ENCODE measurements at places on chromosomes 3 and 15.

- DNase-seq, result no peak
These were observed 330.7 kb upstream of the SLCO3A1 start for GRCh38 chr15:91522605-91523332.

DNA sequence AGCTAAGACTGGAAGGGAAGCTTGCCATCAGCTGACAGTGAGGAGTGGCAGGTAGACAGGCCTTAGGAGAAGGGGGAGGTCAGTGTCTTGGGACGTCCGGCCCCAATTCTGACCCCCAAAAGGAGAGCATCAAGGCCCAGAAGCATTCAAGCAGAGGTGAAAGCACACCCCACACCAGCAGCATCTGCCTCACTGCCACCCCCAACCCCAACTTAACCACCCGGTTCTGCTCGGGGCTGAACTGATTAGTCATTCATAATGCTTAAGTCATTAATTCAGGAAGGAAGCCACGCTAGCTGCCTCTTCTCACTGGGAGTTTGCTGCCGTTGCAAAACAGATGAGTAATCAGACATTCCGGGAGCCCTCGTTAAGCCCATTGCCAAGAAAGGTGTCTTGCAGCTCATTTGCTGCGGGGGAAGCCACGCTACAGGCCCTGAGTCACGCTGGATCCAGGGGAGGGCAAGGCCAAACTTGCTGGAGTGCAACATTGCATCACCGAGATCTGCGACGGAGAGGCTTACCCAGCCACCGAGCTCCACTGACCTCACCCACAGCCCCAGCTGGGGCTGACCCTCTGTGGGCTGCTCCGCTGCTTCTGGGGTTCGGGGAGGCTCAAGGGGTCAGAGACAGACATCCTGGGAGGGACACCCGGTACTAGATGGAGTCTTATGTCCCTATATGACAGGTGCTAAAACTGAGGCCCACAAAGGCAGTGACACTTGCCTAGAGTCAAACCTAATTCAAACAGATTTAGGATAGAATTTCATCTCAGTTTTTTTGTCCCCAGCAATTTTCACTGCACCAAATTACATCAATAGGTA lies 46.4 kb upstream of the HES1 start:
- DNase-seq, result no peak

DNA sequence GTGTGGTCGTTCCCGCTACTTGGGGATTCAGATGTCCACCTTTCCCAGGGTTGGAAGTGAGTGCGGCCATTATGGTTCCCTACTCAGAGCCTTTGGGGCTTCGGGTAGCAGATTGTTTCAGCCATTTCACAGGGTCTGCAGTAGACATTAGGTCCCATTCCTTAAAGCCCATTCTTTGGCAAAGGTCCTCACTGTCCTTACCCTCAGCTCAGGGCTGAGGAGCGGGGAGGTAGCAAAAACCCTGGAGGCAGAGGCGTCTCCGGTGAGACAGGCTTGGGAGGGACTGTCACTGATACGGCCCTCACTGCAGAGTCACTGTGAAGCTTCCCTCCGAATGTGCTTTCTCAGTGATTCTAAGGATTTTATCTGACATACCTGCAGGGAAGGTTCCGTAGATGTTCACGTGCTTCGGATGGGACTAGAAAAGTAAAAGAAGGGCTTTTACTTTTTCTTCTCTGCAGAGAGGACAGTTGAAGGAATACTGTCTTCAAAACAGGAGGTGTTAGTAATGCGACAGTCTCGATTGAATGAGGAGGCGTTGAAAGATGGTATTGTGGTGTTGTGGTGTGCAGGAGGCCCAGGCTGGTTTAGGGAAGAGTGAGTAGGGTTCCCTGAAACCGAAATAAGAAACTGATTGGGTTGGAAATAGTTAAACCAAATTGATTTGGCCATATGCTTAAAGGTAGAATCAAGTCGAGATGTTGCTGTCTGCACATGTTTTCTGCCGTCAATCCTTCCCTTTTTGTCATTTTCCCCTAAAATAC lies 630 bp downstream of the ATP6V1A start:
- DNase-seq, result peak; percentile 40

- no peak for DNase-seq
These were observed 22.0 kb upstream of the TATDN2 start for GRCh38 chr3:10226293-10226692.

DNA sequence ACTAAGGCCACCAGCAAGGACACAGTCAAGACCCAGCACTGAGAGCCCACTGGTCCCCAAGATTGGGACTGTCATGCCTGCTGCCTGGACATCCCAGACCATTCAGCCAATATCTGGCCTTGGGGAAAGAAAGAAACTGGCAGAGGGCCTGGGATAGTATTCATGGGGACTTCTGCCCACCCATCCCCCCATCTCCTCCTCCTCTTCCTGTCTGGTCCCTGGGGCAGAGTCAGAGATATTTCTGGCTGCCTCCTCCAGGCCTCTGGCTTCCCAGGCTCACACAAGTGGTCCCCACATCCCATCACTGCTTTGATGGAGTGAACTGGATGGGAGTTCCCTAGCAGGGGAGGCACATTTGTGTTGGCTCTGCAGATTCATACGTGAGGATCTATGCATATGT lies 4.2 kb upstream of the RASL12 start:
- no peak for DNase-seq

DNA sequence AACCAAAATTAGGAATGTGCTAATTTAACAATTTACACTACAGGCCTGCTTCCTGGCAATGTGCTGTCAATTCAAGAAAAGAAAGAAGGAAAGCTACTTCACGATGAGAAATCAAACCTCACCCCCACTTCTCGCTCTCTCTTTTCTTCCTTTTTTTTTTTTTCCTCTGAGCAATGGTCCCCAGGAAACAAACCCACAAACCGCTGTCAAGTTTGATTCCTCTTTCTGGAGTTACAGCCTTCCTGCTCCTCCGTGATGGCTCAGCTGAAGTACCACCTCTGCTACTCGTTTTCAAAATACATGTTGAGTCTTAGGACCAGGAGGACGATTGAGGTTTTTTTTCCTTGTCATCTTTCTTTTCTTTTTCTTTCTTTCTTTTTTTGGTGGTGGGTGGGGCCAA lies 3.4 kb upstream of the TRIM71 start:
- DNase-seq, result no peak

DNA sequence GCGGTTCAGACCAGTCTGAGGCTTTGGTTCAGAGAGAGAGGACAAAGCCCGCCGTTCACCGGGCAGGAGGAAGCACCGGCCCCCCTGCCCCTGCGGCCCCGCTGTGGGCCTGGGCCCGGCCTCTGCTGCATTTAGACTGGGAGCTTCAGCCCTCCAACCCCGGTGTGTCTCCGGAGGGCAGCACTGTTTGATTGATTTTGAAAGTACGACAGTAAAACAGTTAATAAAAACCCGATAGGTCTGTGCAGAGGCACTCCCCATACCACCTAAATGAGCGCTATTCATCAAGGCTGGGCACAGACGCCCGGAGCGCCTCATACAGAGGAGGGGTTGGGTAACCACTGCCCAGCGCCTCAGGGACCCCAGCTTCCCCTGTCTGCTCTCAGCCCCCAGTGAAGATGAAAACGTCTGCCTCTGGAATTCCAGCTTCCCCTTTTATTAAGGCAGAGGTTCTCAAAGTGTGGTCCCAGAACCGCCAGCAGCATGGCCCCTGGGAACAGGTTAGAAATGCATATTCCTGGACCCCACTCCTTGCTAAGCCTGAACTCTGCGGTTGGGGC lies 256.7 kb upstream of the TLE3 start:
- no peak for DNase-seq

- DNase-seq, result no peak
These were observed 397.7 kb upstream of the EPHA6 start for GRCh38 chr3:96416549-96417255.

DNA sequence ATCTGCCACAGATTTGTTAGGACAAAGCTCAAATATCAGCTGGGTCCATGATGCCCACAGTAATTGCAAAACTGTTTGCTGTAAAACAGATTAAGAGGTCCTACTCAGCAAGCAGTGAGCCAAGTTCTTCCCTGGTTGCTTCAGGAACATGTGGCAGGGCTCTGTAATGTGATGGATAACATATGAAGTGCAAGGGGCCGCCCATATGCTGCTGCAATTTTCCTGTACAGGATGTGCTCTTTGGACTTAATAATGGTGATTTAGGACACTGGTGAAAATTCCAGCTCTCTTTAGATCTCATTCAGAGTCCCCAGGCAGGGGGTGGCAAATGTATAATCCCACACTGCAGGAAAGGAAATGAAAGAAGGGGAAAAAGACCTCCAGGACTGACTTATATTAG lies 289.4 kb downstream of the LSAMP start:
- DNase-seq, result no peak

GRCh38 chr15:80007532-80007931 lies 36.5 kb upstream of the BCL2A1 start:
- DNase-seq, result no peak

GRCh38 chr3:73653877-73654276 lies 29.1 kb upstream of the PDZRN3 start:
- no peak for DNase-seq

GRCh38 chr15:95840004-95840403 lies 490.5 kb upstream of the NR2F2 start:
- no peak for DNase-seq

- no peak for DNase-seq
These were observed 36.5 kb downstream of the PTPRG start for GRCh38 chr3:61597906-61598305.

- DNase-seq, result no peak
These were observed 61.9 kb upstream of the NR2F2 start for GRCh38 chr15:96268442-96269204.

DNA sequence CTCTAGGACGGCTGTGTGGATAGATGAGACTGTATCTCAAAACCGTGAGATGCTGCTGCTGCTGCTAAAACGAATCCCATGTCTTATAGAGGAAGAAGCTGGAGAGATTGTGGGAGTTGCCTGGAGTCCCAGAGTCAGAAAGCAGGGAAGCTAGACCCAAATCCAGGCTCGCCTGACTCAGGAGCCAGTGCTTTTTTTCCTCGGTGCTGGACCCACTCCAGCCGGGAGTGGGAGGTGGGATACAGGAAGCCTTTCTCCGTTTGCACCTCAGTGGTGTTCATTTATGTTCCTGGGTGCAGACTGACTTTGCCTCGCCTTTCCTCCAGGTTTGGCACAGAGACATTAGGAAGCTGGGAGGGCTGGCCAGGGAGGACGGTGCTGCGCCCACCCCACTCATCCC lies 150.9 kb upstream of the LINGO1 start:
- DNase-seq, result no peak

DNA sequence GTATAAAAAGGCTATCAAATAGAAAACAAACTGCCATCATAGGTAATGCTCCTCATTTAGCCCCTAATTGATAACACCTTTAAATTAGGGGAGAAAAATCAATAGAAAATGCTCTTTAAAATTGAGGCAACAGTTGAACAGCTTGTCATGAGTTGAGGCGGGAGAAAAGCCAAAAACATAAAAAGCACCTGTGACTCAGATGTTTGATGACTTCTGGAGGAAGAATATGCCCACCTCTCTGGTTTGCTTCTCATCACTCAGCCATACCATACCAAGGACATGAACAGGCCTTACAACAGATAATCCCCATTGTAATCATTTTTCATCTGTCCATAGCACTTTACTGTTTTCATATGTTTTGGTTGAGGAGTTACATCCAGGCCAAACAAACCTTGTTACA lies 246.0 kb downstream of the MYRIP start:
- DNase-seq, result no peak

DNA sequence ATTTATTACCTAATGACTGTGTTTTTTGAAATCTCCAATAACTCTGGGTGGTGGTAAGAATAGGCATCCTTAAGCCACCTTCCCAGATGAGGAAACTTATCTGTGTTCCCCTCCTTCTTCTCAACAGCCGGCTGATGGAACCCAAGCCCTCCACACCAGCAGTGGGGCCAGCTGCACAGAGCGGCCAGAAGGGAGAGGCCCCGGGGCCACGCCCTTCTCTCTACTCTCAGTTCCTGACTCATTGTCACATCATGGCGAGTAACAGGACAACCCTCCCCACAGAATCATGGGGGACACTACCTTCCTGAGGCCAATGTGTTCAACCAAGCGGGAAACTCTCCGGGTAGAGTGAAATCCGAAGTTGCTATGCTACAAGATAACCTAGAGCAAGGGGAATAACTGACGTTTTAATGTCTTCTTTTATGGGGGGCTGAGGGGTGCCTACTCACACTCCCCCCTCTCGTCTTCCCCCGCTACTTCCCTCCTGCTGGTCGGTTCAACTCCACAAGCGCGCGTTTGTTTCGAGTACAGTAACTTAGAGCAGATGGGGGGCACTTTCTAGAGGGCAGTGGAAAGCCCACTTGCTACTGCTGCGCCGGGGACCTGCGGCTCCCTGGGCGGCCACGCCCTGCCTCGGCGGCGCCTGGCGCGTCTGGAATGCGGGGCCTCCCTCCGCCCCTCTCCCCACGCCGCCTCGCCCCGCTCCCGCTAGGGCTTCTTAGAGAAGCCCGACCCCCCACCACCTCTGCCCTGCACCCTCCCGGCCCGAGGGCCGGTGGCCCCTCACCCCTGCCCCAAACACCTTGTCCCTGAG lies 621 bp downstream of the ANXA2 start:
- DNase-seq, result peak; percentile 81

DNA sequence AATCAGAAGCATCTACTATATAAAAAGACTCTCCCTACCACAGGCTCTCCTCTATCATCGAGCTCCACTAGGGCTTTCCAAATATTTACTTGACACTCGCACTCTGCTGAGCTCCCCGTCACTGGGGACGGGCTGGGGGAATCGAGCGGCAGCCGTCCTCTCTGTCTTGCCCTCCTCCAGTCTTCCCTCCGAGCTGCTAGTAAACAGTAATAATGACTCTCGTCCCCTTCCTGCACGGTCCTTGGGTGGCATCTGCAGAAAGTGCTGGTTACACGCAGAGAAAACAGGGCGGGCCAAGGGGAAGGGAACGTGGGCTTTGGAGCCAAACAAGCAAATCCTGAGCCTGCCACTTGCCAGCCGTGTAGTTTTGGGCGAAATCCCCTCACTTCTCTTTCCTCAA lies 96.6 kb downstream of the LRIG1 start:
- DNase-seq, result no peak

DNA sequence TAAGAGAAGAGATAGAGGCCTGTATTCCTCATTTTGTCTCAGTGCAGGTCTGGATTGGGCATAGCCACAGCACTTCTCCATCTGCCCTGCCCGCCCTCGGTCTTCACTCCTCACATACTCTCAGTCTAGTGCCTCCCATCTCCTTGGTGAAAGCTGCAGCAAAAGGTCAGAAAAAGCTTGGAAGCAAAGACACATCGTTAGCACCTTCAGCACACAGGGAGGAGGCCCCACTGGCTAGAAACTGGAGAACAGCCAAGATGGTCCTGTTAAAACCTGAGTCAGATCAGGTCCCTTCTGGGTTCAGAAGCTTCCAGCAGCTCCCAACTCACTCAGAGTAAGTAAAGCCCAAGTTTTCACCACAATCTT lies 1.6 kb upstream of the KLF15 start:
- DNase-seq, result no peak

Measured in mesothelial cell of epicardium (in vitro differentiated cells).